ENCODE measurements at places on chromosomes 7 and 10. TPM values are rescaled to one million over a fixed set of nuclear protein-coding genes. Genes with fewer than 3 reads are reported as not detected.
A peak's percentile ranks its signal among the peaks of the same experiment; 100 is the strongest.

- DNase-seq, result no peak
These were observed 103.3 kb downstream of the BBS9 start for GRCh38 chr7:33232632-33233145.

- DNase-seq, result no peak
These were observed 120.9 kb downstream of the C10orf105 start for GRCh38 chr10:71598621-71599055.

GRCh38 chr10:77925795-77926565 lies 575 bp downstream of the DLG5 start:
- DNase-seq, result no peak

- DNase-seq, result no peak
These were observed 165.4 kb upstream of the LRGUK start for GRCh38 chr7:133961724-133962123.

FGFR2 gene
- not detected for total RNA-seq

RNF32 gene
- 3.6 TPM for total RNA-seq

DNA sequence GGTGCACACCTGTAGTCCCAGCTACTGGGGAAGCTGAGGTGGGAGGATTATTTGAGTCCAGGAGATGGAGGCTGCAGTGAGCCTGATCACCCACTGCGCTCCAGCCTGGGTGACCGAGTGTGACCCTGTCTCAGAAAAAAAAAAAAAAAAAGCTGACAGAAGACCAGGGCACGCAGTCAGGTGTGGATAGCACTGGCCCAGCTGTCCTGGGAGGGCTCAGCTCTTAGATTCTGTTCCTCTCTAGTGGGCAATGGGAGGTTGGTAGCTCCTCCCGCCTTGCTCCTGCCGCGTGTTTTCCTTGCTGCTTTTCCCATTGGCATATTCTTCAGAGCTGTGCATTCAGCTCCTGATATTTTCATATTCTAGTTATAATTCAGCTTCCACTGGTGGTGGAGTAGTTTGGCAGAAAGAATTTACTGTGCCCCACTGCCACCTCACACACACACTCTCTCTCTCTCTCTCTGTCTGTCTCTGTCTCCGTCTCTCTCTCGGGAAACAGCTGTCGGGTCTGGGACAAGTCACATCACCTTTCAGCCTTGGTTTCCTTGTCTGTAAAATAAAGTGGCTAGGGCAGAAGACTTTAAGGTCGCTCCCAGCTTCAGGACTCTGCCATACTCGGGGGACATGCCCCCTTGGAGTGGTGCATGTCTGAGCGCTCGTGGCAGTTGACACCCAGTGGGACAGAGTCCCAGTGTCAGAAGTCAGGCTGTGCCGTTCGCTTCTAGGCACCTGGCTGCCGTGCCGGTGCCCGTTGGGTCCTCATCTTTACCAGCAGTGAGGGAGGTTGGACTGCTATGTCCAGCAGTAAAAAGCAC lies 25.9 kb upstream of the ANKRD2 start:
- DNase-seq, result no peak

IDI2 gene
- not detected for total RNA-seq

HOXA4 gene
- 2.0 TPM for total RNA-seq

DNA sequence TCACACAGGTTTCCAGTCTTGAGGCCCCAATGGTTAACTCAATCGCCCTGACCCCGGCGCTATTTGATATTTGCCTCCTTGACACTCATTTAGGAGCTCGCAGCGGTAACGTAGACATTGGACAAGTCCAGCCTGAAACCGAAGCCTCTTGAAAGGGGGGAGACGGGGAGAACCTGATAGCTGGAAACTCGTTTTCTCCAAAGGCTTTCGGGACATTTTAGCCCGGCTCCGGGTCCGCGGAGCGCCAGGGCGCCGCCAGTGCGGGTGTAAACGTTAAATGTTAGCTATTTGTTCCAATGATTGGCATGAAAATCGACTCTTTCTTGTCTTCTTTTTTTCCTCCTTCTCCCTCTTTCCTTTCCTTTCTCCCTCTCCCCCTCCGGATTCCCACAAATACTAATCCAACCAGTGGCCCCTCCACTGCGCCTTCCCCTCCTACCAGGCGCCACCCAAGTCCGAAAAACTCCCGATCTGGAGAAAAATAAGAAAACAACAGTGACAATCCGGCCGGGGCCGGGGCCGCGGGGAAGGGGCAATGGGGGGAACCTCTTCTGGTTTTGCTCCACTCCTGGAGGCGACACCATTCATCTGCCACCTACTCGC lies 17.2 kb upstream of the GATA3 start:
- no peak for DNase-seq

DNA sequence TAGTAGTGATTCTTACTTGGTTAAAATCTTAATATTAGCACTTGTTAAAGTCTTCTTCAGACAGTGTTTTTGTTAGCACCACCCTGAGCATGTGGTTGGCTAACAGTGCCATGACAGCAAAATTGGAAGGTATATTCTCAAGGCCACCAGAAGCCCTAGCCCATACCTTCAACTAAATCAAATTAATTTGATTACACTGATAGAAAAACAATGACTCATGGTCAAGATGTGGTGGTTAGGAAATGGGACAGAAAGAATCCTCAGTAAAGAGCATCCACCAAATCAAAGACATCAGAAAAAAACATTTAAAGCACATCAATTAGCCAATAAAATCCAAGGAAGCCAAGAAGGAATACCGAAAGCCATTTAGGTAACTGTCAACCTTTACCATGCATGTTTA lies 75.5 kb downstream of the PIP4K2A start:
- no peak for DNase-seq

DNA sequence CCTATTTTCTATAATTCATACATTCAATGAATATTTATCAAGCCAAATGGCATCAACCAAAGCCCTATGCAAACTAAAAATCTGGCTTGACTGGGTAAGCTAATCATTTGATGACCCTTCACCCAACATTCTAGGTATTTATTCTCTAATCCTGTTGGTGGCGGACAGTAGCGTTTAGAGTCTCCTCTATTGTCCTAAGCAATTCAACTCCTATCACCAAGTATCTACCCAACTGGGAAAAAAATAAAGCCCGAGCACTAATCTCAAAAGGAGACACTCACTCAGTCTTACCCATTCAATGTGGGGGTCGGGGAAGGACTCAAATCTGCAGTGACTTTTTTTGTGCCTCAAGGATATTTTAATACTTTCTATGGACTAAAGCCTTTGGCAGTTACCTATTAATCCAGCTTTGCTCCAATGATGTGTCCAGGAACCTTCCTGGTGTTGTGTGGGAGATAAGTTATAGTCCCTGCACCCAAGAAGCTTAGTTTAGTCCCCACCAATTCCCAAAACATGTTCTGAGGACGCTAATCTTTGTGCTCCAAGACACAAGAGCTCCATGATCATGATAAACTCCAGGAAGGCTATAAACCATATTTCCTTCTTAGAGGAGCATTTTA lies 30.6 kb downstream of the DNMBP start:
- DNase-seq, result no peak

DNA sequence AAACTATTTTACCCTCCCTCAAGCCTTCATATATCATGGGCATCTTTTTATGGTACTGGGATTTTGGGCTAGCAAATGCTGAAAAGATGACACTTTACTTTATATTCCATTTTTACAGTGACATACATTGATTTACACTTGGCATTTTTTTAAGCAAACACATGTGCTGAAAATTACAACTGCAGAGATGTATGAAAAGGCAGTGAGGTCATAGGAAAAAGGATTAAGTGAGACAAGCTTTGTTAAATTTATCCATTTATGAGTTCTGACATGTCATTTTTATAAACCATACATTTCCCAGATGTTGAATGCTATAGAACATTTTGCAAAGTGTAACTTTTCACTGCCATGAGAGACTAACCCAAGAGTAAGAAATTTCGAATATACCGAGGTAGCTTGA lies 68.8 kb upstream of the RSU1 start:
- DNase-seq, result no peak

DNA sequence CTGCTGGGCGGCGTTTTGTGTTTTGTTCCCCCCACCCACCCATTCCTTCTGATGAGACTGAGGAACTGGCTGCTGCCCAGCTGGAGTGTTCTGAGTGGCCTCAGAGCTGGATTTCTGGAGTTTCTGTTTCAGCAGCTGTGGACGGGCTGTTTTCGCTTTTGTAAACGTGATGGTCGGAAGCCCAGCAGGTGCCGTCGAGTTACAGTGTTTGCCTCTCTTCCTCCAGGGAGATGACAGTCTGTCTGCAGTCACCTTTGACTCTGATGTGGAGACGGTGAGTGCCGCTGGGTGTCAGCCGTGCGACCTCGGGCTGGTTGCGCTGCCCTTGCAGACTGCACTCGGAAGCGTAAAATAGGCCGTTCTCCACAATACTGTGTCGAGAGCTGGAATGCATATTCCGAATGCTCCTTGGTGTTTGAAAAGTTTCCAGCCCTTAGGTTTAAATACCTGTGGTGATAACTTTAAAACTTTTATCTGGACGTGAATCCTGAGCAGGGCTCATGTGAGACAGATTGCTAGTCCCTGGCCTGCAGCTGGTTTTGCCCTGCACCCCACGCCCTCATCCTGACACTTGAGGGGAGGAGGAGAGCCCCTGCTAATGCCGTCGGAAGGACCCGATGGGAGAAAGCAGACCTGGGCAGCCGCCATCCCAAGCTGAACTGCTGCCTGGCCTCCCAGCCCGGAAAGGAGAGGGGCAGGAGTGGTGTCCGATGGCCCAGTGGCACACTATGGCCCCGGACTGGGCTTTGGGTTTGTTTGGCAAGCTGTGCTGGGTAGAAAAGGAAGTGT lies 8.3 kb downstream of the IQCE start:
- peak; percentile 42 for DNase-seq

- no peak for DNase-seq
These were observed 67.4 kb upstream of the LAMB4 start for GRCh38 chr7:108197371-108198091.

DNA sequence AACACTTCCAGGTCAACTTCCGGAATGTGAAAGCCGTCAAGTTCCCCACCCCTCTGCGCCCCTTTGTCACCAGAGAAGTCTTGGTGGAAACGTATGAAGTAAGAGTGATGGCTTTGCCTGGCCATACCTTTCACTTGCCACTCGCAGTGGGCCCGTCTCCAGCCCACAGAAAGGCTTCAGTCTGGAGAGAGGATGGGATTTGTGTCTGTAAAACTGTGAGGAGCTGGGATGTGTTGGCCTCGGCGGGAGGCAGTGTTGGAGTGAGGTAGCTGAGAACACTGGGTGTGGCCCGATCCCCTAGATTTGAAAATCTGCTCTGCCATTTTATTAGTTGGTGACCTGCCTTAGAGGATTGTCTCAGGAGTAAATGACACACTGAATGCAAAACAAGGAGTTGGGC lies 6.4 kb downstream of the ADCK2 start:
- DNase-seq, result no peak

DNA sequence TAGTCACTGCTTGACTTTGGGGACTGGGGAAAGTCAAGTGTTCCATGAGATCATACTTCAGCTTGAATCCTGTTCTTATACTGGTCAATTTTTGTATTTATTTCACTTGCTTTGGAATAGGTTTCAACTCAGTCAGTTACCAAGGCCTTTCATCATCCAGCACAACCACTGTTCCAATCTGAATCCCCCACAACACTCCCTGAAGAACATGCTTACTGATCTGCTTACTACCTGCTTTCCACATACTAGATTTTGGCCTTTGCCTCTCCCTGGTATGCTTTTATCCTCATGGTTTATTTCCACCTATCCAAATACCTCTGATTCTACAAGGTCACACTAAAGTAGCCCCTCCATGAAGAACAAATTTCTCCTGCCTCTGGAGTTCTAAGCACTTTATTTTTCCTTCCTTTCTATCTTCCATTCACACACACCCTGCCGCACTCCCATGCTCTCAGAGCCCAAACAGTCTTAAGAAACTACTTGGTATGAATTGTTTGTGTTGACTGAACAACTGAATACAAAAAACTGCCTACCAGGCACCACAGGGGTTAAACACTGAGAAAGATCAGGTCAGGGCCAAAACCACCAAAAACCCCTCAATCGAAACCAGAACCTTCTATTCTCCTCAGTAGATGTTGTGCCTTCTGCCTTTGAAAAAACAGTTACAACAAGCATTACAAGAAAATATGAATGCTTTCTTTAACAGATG lies 178.1 kb downstream of the AVL9 start:
- no peak for DNase-seq

- no peak for DNase-seq
These were observed 1.4 kb upstream of the CLRN3 start for GRCh38 chr10:127894146-127894545.

DNA sequence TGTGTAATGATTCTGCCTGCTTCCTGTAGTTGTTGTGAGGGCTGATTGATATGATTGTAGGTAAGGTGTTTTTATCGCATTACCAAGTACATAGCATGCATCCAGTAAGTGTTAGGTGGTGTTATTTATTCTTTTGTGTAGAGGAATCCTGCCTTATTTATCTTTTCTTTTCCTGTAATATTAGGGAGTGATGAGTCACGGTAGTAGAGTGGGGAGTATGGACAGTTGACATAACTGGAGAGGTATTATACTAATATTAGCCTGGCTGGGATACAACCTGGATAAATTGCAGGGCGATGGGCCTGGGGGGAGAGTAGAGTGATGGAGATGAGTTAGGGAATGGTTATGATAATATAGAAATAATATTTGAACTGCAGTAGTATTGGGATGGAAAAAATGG lies 9.8 kb downstream of the SDK1 start:
- no peak for DNase-seq

GJD4 gene
- not detected for total RNA-seq

CACNB2 gene
- total RNA-seq, result not detected

GRCh38 chr7:101714097-101714496 lies 85.0 kb upstream of the MYL10 start:
- no peak for DNase-seq

TMEM229A gene
- not detected for total RNA-seq

DNA sequence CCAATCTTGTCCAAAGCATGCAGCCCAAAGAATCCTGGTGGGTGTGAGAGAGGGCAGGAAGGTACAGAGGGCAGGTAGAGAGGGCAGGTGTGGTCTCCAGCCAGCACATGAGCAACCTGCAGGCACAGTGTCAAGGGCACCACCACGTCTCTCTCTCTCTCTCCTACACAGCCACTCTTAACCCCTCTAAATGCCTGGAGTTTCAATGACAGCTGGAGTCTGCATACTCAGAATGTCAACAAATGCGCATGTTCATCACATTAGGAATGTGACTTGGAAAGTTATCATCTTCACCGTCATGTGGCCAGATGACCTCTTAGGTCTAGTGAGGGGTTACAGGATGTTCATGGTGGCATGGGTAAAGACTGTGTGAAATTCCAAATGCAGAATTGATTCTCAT lies 456.8 kb downstream of the SORCS1 start:
- DNase-seq, result no peak

SPAM1 gene
- not detected for total RNA-seq

GRCh38 chr10:73768881-73769280 lies 13.0 kb upstream of the CHCHD1 start:
- peak; percentile 81 for DNase-seq

CALML3 gene
- total RNA-seq, result not detected

- DNase-seq, result peak; percentile 19
These were observed 395.9 kb downstream of the GRM8 start for GRCh38 chr7:126856691-126857291.

All from OCI-LY7 (cell line).